ENCODE measurements at places on chromosomes 5 and 9. TPM values are rescaled to one million over a fixed set of nuclear protein-coding genes. Genes with fewer than 3 reads are reported as not detected.

The SLC25A48 gene
- not detected for total RNA-seq

The LCN9 gene
- not detected for total RNA-seq

The DIPK1B gene
- 5.3 TPM for total RNA-seq

The TAF9 gene
- total RNA-seq, result 43.5 TPM

The CFAP77 gene
- not detected for total RNA-seq

The ALDH1A1 gene
- total RNA-seq, result 3.1 TPM

The SSBP2 gene
- 13.8 TPM for total RNA-seq

The XRCC4 gene
- total RNA-seq, result 10.7 TPM

The PCDHA1 gene
- total RNA-seq, result 0.14 TPM

The NXNL2 gene
- total RNA-seq, result 0.23 TPM

The CSF2 gene
- not detected for total RNA-seq

The IL13 gene
- not detected for total RNA-seq

Measured in airway epithelial cell (primary cell).